ENCODE measurements at places on chromosomes 5 and 9.

DNA sequence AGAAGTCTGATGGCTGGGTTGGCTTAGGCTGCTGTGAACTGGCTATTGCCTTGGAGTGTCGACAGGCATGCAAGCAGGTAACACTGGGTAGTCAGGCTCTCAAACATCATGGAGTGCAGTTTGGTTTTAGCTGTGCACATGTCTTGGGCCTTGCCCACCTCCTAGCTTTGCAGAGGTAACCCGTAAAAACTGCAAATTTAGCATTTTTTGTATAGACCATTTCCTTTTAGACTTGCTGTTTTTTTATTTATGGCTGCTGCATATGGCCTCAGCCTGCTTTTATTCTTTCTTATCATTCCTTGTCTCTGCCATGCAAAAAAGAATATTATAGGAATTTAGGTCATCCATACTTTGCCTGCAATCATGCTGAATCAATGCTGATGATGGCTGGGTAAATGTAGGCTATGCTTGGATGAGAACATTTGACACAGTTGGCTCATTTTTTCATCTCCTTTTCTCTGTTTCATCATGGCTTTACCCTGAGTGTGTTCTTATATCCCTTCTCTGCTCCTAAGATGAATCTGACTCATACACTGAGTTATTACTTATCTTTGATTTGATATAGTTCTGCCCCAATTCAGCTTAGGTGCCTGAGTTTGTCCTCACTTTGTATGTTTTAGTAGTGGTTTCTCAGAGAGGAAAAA is 27.2 kb downstream of the RECK start:
- no peak for DNase-seq

- no peak for DNase-seq
These were observed 310.1 kb downstream of the RFX3 start for GRCh38 chr9:3215658-3216057.

GRCh38 chr9:5652821-5653220 is 23.9 kb downstream of the RIC1 start:
- no peak for DNase-seq

GRCh38 chr9:116592970-116593369 is 94.1 kb upstream of the TRIM32 start:
- DNase-seq: no peak

DNA sequence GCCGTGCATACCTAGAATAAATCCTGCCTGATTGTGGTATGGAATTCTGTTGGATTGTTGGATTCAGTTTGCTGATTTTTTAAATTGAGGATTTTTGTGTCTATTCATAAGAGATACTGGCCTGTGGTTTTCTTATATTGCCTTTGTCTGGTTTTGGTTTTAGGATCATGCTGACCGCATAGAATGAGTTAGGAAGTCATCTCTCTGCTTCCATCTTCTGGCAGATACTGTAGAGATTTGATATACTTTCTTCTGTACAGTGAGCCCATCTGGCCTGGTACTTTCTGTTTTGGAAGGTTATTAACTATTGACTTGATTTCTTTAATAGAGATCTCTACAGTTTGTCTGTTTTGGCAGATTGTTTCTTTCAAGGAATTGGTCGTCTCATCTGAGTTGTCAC is 14.7 kb downstream of the CEP72 start:
- no peak for DNase-seq
